Activated T-helper 2 cell treated with anti-CD3 and anti-CD28 coated beads, Interferon-gamma antibody, Interleukin-2, Interleukin-4, amounts not matched to agents 10 μg/mL and 5 μg/mL and 100 μg/mL, durations not matched to agents 14 hours and 24 hours and 36 hours (primary cell): ENCODE measurements at places on chromosomes 2 and 18.

DNA sequence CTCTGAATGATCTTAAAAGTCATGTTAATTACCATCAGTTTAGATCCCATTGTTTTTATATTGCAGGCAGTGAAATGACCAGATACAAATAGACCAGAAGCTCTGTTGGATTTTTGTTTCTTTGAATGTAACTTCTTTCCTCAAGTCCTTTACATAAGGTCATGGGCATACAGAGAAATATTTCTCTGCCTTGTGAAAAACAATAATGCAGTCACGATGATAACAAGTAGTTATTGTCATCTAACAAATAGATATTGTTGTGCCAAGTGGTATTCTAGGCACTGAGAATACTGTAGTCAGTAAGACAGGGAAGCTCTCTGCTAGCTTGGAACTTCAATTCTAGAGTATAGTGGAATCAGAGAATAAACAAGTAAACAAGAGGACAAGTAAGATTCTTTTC, 94.7 kb upstream of the BARD1 start:
- H3K4me3 ChIP-seq, result no peak overlapping the region
- H3K27ac ChIP-seq, result no peak overlapping the region
- no peaks in the 10 kb centered on the region for H3K27me3 ChIP-seq
- DNase-seq, result no peak

GRCh38 chr2:152051436-152051835, 47.4 kb downstream of the CACNB4 start:
- no peaks in the 10 kb centered on the region for H3K36me3 ChIP-seq
- H3K4me1 ChIP-seq, result peaks cover 1% of the 10 kb centered on the region
- DNase-seq, result no peak
- peaks cover 4% of the 10 kb centered on the region for H3K27me3 ChIP-seq

GRCh38 chr18:55152801-55153200, 193.5 kb upstream of the CCDC68 start:
- no peaks in the 10 kb centered on the region for H3K36me3 ChIP-seq
- no peak overlapping the region for H3K27ac ChIP-seq
- H3K4me1 ChIP-seq, result no peaks in the 10 kb centered on the region

DNA sequence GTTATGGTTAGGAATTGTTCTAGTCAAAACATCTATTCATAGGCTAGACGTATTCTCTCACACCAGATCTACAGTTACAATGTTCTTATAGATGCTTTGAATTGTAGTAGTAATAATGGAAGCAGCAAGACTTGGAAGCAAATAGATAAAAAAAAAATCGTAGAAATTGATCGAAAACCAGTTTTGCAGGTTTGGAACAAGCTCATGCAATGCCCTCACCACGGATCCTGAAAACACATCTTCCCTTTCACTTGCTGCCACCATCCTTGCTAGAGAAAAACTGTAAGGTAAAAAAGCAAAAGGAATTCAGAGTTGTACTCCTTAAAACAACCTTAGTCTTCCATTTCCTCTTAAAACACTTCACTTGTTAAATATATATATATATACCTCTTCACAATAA, 4.4 kb downstream of the SULT1C4 start:
- H3K4me3 ChIP-seq, result no peak overlapping the region
- H3K36me3 ChIP-seq, result no peaks in the 10 kb centered on the region
- DNase-seq, result no peak
- peaks cover 8% of the 10 kb centered on the region for H3K27me3 ChIP-seq

DNA sequence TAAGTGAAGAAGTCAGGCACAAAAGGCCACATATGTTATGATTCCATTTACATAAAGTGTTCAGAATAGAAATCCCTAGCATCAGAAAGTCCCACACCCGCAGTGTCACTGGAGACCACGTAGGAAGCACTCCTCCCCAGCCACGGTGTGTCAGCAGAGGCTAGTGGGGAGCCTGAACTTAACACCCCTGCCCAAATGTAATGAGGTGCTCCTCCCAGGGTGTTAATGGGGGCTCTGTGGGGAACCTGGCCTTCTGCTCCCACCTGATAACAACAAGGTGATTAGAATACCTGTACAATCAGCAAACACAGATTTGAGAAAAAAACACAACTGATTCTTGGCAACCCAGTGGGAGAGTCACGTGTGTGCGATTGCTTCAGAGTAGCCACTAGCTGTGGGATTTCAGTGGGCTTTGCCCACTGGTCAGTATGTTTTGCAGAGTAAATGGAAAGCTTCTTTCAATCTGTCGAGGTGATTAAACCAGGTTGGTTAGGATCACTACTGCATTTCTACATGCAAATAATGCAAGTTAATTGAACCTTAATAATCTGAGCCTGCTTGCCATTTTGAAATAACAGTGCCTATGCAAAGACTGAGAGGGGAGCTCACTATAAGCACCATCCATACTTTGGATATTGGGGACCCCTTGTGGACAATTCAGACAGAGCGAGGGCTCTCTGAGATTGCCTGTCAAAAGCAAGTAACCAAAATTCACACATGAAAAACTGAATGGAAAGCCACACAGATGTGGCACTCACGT, 20.6 kb upstream of the ATRAID start:
- peaks cover 6% of the 10 kb centered on the region for H3K27me3 ChIP-seq
- no peaks in the 10 kb centered on the region for H3K36me3 ChIP-seq
- peak; percentile 35 for DNase-seq
